Stimulated activated CD8-positive, alpha-beta memory T cell treated with anti-CD3 and anti-CD28 coated beads, Interleukin-12 subunit alpha, Interleukin-12 subunit beta, amount 100 ng/mL, for 1 hour (primary cell): ENCODE measurements at places on chromosomes 5 and 9.

- no peak for DNase-seq
These were observed 733 bp downstream of the COL23A1 start for GRCh38 chr5:178589180-178590140.

- DNase-seq: no peak
These were observed 37.3 kb downstream of the PALM2AKAP2 start for GRCh38 chr9:109817146-109817845.

DNA sequence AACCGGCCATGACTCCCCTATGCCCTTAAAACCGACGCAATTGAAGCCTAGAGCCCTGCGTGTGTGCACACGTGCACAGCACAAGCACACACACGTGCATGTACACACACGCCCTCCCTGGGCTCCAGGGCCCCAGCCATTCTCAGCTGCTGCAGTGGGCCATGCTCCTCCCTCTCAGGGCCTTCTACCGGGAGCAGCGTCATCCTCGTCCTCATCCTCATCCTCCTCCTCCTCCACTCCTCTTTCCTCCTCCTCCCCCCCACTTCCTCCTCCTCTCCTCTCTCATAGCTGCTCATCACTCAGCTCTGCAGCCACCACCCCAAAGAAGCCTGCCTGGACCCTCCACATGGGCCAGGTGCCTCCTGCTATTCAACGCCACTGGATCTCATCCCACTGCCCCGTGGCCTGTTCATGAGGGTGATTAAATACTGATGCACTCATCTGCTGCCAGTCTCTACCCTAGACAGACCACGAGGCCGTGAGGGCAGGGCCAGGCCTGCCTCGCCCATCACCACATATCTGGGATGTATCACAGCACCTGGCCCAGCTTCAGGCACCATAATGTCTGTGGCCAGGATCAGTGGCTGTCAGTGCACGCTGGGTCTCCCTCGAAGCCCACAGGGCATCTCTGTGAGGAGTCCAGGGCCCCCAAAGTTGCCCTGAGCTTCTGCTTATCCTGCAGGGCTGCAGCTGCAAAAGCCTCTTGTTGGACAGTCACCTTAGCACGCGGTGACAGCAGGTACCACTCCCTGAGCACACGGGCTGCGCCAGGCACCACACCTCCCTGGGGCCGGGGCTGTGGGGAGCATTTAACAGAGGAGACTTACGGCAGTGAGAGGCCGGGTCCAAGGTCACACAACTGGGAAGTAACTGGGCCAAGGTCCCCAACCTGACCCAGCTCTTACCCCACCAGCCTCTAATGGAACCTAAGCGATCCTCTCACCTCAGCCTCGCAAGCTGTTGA, 9.8 kb downstream of the FAM78A start:
- DNase-seq: no peak

DNA sequence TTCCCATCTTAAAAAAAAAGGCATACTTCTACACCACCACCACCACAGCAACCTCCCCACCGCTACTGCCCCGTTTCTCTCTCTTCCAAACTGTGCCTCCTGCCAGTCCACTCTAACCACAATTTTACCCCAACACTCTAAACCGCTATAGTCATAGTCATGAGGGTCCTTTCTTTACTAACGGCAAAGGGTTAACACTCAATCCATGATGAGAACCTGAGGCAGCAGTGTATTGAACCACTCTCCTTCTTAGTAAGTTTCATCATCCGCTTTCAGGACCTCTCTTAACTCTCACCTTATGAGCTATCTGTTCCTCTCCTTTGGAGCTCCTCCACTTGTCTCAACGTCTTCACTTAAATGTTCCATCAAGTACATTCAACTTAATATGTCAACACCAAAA, 34.0 kb downstream of the IDNK start:
- no peak for DNase-seq

DNA sequence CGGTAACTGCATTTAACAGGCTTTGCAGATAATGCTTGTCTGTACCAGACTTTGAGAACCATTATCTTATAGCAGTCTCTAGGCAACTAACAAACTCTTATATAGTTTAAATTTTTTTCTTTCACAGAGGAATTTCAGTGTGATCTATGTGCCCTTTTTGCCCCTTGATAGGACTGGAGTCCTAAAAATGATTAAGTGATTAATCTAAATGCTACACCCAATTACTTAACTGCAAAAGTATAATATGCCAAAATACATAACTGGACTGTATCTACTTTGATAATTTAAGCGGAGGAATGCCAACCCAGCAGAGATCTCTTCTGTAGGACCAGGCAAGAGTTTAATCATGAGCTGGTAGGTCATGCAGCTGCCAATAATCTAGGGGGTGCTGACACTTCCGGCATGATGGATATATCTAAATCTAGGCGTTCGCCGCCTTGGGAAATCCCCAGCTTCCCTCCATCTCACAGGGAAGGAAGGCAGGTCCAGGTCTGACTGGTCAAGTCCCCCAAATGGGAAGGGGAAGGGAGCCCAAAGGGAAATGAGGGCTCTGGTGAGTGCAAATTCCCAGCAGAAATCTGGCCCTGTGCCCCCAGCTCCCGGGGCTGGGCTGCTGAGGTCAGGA, 205.6 kb downstream of the GAPVD1 start:
- no peak for DNase-seq

DNA sequence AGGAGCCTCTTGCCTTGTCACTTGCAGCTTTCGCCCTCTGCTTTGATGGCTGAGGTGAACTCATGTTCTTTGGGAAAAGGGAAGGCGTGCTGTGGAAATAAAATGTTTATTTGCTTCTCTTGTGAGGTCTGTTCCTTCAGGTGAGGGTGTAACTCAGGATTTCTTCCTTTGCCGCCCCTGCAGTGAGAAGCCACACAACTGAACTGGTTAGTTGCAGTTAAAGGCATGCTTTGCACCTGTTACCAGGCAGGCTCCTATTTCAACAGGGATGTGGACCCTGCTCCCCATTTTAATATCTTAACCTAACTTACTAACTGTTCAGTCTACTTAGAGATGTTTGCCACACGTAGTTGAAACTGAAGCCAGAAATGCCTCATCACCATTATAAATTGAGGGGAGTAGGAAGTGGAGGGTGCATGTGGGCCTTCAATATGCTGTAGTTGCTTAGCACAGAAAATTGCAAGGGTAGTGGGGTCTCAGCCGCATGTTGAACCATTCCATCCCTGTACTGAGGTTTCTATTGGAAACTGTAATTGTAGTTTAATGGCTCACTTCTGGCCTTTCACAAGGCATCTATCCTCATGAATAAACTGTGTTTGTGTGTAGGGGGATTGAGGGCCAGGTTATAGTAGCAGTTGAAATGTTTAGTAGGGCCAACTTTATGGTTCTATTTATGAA, 7.9 kb downstream of the RACK1 start:
- DNase-seq: no peak
